ENCODE measurements at places on chromosomes 5 and 9.

DNA sequence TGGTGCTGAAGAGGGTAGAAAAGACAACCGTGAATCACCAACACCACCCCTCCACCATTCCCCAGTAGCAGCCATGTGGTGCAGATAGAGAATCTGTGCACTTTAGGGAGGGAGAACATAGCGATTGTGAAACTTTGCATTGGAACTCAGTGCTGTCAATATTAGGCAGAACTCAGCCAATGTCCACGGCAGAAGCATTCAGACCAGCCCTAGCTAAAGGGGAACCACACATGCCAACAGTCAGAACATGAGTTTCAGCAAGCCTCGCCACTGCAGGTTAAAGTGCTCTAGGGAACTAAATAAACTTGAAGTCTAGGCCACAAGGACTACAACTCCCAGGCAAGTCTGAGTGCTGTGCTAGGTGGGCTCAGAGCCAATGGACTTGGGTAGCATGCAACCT lies 38.5 kb upstream of the DEPDC1B start:
- DNase-seq: no peak

DNA sequence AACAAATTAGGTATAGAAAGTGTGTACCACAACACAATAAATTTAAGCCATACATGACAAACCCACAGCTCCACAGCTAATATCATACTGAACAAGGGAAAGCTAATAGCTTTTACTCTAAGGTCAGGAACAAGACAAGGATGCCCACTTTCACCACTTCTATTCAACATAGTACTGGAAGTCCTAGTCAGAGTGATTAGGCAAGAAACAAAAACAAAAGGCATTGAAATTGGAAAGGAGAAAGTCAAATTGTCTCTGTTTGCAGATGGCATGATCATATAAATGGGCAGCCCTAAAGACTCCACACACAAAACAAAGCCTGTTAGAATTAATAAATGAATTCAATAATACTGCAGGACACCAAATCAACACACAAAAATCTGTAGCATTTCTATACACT lies 548.8 kb downstream of the CTNND2 start:
- no peak for DNase-seq

GRCh38 chr9:110850401-110851135 lies 182.0 kb downstream of the MUSK start:
- no peak for DNase-seq

DNA sequence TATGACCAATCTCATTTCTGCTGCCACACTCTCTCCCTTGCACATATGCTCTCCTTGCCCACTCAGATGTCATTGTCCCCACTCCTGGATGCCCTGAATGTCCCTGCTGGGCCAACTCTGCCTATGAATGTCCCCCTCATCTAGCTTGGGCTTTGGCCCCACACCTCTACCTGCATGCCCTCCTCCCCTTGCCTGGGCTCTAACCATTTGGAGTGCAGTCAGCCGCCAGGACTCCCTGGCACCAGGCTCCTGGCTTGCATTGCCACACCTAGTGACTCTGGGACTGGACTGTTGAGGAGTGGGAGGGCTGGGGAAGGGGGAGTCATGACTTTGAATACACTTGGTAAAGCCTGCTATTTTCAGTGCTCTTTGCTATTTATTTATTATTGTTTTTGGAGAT lies 41.6 kb upstream of the POMT1 start:
- no peak for DNase-seq

GRCh38 chr5:143888912-143889311 lies 77.0 kb downstream of the HMHB1 start:
- no peak for DNase-seq

DNA sequence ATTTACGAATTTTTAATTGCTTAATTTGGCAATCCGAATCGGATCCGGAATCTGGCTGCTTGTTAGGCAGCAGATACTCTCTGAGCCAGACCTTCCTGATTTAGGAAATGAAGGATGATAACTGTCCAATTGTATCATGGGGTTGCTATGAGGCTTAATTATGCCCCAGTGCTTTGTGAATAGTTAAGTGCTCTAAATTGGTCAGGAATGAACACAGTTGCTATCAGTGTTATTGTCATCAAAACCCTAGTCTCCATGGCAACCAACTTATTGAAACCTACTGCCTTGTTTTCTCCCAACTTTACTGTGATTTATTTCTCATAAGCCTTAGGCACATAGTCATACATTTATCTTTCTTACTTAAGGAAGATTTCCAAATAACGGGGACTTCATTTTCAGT lies 47.9 kb downstream of the MAMDC2 start:
- no peak for DNase-seq

DNA sequence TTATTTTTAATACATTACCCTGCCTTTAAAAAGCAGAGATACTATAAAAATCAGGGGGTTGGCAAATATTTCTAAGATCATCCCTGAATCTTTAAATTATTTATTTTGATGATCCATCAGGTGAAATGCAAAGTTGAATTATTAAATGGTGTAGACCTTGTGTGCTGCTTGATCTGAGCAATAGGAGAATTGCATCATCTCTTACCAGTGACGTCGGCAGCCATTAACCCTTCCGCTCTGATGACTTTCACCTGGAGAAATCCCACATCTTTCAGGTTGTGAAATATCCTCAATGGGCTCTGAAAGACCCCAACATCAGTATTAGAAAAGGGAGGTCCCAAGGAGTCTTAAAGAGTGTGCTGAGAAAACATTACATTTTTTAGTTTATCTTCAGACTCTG lies 270.2 kb downstream of the SLF1 start:
- no peak for DNase-seq

DNA sequence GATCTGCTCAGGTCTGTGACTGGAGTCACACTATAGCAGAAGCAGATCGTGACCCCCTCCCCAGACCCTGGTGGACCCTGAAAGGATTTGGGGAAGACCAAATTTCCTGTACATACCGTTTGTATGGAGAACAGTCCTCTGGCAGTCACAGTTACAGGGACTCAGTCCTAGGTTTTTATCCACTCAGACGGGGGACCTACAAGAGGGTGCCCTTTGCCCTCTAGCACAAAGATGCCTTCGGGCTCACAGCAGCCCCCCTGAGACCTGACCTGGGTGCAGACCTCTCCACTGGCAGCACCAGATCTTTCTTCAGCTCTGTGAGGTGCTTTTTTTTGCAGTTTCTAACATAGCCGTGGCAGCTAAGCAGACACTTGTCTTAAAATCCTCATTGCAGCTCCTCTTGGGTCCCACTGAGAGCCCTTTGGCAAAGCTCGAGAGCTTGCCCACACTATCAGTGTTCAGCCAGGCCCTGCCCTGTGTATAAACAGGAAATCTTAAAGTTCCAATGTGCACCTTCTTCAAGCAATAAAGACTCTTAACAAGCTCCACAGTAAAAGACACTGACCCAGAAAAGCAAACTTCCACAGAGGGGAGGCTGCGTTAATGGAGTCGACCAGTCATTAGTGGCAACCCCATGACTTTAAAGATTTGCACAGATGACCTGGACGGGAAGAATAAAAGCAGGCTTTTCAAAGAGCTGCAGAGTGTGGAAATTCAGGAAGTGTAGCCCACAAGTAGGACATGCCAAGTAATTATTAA lies 71.8 kb upstream of the LHFPL2 start:
- no peak for DNase-seq

GRCh38 chr5:138705007-138705406 lies 48.2 kb upstream of the CTNNA1 start:
- no peak for DNase-seq

- no peak for DNase-seq
Observed at GRCh38 chr5:81192373-81192750, 40.8 kb upstream of the CKMT2 start.

All from GM13977 (cell line).